ENCODE measurements at places on chromosomes 5 and 9.

DNA sequence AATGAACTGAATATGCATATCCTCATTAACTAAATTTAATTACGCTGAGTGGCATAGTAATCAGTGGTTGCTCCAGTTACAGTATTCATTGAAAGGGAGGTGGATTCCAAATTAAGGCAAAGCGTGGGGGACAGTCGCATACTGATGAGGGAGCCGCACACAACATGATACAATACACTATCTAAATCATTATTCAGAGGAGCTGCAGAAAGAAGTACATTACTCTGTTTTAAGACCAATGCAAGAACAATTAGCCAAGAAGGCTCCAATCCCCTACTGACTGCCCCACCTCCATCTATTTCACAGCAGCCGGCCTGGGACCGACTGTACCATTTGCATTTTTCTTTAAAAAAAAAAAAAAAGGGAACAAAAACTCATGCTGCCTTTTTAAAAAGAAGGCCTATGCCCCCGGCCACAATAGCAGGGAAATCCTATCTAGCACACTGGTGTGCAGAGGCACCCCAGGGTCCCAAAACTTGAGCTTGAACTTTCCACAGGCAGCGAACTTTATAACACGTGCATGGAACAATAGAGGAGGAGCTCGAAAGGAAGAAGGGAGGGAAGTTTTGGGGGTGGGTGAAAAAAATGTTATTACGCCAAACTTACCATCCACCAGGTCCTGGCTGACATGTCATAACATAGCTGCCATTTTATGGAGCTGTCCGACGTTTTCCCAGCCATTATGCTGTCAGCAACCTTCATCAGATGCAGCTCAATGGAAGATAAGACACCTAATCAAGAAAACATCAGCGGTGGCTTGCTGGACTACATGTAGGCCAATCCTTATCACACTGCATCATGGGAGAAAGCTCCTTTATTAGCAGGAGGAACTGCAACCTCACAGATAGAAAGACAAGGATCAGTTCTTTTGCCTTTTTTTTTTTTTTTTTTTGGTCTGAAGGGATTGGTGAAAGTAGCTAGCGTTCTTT is 161.6 kb downstream of the ZDHHC21 start:
- no peak for DNase-seq

- no peak for DNase-seq
Measured at GRCh38 chr5:34722183-34722582, 66.1 kb downstream of the RAI14 start.

DNA sequence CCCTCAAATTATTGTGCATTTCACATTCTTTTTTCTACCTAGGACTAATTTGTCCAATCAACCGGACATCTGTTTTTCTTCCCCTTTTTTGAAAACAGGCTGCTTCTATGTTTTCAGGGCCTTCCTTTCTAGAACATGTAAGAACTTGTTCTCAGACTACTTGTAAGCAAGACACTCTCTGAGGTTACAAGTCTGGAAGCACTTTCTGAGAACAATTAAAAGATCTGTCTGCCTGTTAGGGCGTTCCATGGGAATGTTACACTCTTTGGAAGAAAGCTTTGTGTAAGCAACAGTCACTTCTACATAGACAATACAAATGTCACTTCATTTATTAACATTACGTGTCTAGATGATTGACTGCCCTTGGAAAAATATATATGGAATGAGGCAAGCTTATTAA is 50.9 kb upstream of the HSPB3 start:
- no peak for DNase-seq

DNA sequence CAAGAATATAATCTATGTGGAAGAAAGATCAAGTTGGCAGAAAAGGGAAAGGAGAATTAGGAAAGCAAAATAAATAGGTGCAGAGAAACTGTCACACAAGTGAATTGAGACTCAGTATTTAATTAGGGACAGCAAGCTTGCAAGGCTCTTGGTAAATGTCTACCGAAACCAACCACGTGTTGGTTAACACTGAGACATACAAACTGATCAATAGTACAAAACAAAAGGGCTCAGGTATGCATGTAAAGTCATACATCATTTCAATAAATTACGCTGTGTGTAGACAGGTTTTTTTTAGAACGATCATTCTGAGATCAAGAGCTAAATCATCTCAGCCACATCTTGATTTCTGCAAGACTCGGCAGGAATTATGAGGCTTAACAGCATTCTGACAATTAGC is 225.4 kb downstream of the EBF1 start:
- DNase-seq = no peak

- DNase-seq = no peak
Measured at GRCh38 chr9:79014929-79015699, 556.7 kb upstream of the TLE4 start.

GRCh38 chr5:167587772-167588437 is 703.5 kb upstream of the WWC1 start:
- DNase-seq = no peak

DNA sequence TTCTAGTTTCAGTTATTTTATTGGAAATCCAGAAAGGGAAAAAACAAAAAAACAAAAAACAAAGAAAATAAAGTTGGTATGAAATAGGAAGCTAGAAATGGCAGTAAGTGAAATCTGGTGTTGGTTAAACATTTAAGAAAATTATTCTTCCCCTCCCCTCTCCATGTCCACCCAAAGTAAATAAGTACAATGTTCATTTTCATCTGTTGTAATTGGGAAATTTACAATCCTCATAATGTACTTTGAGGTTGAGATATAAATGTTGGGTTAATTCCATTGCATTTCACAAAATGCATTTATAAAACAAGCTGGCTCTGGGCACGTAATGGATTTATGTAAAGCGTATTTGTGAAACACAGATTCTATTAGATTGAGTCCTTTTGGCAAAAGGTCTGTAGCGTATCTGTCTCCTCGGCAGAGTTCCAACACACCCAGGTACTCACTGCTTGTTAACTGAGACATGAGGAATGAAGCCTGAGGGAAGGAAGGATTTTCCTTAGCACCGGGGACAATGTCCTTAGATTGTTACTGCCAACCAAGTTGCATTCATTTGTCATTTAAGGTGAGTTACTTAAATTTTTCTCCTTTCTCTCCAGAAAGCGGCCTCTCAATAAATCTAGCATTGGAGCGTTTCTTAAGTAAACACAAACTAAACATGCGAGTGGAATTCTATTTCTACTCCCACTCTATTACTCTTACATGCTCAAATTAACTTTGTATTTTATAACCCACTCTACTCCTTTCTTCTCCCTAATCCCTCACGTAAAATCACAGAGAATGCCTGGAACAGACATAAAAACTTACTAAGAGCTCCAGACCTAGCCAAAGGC is 912.3 kb upstream of the WWC1 start:
- DNase-seq = no peak

GRCh38 chr9:137372693-137373610 is 50.0 kb downstream of the EXD3 start:
- DNase-seq = peak; percentile 22

DNA sequence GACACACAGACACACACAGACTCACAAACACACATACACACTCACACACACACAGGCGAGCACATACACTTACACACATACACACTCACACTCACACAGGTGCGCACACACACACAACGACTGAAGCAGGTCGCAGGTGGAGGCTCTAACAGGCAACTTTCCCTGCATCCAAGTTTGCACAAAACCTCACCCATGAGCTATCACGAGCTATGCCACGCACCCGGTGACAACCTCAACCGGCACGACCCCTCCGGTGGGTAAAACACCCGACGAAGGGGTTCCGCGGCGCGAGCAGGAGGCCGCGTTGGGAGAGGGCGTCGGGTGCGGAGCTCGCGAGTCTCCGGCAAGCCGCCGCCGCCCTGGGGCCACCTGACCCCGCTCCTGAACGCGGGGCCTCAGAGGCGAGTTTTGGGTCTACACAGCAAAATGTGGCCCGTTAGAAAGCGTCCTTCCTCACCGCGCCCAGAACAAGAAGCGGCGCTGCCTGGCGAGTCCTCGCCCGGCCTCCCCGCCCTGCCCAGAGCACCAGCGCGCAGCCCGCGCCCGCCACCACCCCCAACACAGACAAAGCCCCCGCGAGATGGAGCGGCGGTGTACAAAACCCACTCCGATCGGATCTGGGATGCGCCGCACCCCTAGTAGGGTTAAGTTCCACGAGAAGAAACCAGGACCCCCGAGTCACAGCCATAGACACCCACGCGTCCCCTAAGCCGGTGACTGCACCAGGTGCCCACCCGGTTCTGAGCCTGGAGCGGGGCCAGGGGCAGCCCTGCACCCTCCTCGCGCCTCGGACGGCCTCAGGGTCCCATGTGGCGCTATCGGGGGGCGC is 665 bp downstream of the SLC6A3 start:
- DNase-seq = no peak

DNA sequence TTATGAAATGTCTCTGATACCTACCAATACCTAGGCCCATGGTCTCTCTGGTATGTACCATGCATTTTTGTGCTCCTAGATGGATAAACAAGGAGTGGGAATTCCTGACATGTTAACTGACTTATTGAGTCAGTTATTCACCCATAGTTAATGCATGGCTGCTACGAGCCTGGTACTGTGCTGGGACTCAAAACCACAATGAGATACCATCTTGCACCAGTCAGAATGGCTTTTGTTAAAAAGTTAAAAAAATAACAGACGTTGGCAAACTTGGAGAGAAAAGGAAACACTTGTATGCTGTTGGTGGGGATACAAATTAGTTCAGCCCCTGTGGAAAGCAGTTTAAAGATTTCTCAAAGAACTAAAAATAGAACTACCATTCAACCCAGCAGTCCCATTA is 293.8 kb downstream of the OSTF1 start:
- no peak for DNase-seq

DNA sequence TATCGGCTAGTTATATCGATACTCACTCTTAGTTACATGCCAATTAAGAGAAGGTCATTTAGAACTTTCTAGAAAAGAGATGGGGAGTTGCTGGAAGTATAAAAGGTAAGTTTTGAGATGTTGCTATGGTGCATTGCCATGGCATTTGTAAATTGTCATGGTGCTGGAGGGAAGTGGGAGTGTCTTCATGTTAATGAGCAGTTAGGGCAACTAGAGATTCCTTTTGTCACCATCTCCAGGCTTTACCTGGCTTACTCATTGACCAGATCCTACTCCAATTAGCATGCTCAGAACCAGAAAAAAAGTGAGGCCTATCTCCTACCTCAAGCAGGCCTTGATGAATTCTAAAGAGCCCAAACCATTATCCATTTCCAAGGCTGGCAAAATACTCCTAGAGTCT is 82.8 kb downstream of the PRR16 start:
- DNase-seq = no peak

- DNase-seq = no peak
Measured at GRCh38 chr9:70672161-70672649, 257.7 kb upstream of the KLF9 start.

DNA sequence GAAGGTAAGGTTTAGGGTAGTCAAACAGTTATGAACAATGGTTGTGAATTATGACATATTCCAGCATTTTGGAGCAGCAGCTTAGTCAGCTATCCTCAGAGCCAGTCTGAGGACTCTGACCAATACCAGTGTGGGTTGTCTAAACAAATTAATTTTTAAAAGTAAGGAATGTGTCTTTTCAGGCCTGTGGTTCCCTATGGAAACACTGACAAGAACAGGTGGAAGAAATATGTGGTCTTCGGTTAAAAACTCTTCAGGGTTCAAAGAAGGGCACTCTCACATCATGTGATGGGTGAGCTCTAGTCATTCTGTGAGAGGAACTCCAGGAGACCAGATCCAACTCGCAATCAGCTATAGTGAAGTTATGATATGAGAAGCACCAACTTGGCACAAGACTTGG is 33.5 kb upstream of the ALDOB start:
- DNase-seq = no peak

DNA sequence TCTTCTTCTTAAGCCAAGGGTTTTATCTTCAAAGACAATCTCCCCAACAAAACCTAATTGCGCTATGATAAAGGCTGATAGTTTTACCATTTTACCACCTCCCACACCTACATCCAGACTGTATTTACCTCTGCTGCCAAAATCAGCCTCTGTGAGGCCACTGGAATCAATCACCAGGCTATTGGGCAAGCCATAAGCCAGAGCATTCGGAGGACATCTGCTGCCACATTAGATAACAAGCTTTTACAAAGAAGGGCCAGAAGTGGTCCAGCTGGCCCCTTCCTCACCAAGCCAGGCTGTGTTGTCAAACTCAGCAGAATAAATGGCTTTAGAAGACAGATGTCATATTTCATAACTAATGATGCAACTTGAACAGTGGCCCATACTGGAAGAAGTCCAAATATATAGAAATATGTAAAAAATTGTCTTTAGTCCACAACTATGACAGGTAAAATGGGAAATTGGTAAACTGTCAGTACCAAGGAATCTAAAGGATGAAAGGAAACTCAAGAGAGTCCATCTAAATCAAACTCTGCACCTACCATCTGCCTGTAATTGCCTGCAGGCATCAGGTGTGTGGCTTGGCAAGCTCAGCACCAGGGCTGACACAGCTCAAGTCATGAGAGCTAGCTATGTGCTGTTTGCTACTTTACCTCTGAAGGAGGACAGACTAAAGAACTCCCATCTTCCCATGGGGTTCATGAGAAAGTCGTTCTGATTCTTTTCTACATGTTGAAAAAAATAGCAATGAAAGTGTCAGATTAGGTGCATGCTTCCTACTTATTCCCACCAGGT is 16.1 kb downstream of the SLC45A2 start:
- no peak for DNase-seq

DNA sequence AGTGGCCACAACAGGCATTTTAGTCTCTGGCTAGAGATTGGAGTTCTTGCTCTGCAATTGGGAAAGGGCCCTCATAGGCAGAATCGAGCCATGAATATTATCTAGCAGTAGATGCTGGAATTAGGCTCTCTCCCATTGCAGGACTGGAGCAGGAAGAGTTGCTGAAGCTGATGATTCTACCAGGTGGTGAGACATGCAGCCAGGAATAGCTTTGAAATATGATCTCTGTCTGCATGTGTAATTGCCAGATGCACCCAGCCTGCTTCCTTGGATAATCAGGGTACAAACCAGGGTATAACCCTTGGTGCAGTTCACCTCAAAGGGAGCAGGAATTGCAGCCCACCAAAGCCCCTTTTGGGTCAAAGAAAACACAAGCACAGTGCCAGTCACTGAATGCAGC is 211.4 kb upstream of the FTMT start:
- DNase-seq = no peak

GRCh38 chr5:71701407-71701806 is 17.7 kb upstream of the CARTPT start:
- DNase-seq = no peak

DNA sequence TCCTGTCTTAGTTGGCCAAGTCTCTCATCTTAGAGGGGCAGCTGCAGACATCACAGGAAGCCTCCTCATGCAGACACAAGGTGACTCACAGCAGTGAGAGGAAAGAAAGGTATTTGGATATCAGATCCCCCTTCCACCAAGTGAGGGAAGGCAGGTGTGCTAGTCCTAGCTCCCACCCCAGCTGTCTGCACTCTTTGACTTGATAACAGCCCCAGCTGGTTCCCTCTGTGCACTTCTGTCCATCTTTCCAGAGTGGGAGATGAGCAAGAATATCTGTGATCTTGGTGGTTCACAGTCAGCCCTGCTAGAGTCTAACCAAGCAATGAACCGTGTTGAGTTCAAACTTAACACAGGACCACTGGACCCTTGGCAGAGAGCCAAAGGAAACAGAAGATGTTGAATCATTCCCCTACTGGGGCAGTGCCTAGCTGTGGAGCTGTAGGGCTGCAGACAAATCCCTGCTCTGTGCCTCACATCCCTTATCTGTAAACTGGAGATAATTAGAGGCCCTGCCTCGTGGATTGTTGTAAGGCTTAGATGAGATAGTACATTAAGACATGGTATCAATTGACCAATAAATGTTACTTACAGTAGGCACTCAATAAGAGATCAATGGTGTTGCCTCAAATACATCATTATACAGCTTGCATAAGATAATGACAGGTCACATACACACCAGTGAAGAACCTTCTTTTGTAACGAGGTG is 39.1 kb downstream of the SH3RF2 start:
- DNase-seq = no peak

- no peak for DNase-seq
Measured at GRCh38 chr5:174852143-174852542, 127.8 kb downstream of the MSX2 start.
